HT-29 (cell line): ENCODE measurements at places on chromosomes 5 and 9. TPM values are rescaled to one million over a fixed set of nuclear protein-coding genes. Genes with fewer than 3 reads are reported as not detected.
A peak's percentile ranks its signal among the peaks of the same experiment; 100 is the strongest.

DNA sequence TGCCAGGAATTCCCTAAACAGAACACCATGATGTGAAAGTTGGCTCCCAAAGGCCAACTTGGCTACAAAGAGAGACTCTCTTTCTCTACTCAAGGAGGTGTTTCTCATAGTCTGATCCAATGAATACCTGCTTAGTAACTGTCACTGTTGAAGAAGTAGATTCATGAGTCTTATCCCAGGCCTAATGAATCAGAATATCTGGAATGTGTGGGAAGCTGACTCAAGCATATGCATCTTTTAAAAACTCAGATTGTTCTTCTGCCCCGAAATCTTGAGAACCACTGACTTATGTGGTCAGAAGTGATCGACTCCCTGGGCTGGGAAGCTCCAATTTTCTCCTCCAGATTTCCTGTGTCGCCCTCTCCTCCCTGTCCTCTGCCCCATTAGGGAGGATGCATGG, 345.6 kb downstream of the PLK2 start:
- no peak for DNase-seq

DNA sequence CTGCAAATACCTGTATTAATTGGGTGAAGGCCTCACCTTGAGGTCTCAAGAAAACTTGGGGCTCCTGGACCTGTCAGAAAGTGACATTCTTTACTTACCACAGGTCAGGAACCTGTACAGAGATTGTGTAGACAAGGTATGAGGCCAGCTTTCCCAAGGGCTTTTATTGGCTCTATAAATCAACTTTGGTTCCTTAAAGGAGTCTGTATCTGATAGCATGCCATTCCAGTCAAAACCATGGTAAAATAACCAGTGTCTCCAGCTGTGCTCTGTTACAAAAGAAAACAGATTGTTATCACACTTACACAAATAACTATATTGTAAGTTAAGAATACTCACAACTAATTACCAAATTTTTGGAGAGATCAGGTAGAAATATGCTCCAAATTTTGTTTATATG, 64.5 kb downstream of the COL15A1 start:
- peak; percentile 21 for DNase-seq

DNA sequence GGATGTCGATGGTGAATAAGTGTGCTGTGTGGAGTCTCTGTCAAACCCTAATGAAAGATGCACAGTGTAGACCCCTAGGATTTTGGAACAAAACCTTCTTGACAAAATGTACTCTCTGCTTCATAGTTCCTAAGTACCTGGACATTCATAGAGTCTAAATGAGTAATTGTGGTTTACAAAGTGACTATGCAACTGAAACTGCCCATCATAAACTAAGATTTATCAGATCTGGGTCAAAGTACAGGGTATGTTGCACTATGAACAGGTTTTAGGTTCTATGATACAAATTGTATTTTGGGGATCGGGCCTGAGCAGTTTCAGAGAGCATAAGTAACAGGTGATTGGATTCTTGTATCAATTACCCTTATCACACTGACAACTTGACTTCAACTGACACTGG, 79.4 kb downstream of the LURAP1L start:
- peak; percentile 14 for DNase-seq

DNA sequence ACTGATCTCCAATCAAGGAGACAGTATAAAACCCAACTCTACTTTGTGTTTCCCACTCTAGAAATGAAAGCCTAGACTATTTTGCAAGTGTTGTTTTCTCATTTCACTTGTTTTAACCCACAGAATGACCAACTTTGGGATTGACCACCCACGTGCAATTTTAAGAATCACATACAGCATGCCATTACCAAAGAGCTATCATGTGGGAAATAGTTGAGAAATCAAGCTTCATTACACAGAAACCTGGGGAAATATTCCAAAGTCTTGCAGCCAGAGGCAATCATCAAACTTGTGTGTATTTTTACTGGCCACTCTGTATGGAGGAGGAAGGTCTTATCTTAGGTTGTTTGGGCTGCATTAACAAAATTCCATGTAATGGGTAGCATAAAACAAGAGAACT, 451.4 kb upstream of the DAB2 start:
- DNase-seq, result no peak

DNA sequence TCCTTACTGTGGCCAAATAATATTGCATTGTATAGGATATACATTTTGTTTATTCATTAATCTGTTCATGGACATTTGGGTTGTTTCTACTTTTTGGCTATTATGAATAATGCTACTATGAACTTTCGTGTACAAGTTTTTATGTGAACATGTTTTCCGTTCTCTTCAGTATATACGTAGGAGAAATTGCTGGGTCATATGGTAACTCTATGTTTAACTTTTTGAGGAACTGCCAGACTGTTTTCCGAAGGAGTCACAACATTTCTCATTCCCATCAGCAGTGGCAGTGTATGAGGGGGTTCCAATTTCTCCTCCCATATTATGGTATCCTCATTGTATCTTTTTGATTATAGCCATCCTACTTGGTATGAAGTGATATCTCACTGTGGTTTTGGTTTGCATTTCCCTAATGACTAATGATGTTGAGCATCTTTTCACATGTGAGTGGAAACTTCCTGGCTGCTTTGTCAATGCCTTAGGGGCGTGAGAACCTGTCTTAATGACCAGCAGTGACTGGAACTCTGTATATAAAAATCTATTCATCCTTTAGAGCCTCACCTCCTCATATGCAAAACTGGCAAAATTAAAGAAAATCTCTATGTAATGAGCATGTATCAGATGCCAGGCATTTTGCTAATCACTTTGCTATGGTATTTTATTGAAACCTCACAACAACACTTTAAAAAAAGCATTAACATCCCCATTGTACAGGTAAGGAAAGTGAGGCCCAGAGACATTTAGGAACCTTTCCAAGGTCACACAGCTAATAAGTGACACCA, 47.8 kb upstream of the TGFBR1 start:
- DNase-seq, result no peak

GRCh38 chr5:518721-519120, 5.5 kb downstream of the SLC9A3 start:
- DNase-seq, result peak; percentile 57

DNA sequence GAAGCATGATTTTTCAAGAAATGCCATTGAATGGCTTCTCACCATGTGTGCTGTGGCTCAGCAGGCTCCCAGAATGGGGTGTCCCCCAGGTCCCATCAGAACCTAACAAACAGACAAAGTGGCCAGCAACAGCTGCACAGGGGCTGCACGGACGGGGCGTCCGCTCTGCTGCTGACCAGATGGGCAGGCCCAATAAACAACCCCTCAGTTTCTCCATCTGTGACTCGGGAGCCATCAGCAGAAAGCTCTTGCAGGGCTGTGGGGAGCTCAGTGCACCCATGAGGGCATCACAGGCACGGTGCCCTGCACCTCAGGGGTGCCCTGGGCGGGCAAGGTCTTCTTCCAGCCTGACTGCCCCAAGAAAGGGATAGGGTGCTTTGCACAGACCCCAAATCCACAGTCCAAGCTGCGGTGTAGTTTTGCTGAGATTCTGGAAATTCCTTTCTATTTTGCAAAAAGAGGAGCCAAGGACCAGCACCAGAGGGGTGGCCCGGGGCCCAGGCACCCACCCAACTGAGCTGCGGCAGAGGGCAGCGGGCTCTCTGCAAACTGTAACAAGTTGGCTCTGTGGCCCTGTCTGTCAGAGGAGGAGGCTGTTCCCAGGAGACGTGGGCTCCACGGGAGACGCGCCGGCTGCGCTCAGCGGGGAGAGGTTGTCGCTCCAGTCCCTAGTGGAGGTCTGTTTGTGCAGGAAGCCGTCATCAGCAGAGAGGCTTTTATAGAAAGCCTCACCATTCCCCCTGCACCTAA, 138.7 kb upstream of the PPP1R26 start:
- no peak for DNase-seq

GRCh38 chr9:72188232-72188631, 39.0 kb downstream of the GDA start:
- DNase-seq, result no peak

DNA sequence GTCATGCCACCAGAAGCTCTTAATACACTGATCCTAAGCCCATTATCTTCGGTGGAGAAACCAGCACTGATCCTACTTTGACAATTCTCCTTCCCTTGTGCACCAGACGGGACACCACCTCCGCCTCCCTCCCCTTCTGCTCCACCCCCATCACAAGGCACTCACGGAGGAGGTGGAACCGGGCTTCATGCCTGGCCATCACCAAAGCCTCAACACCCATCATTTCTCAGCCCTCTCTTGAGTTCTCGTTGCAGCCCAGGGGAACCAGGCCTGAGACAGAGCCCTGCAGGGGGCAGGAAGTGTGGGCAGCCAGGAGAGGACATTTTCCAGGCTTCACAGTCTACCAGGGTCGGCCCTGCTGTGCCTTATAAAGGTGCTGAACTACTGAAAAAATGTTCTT, 160.5 kb downstream of the GOLPH3 start:
- DNase-seq, result no peak

DNA sequence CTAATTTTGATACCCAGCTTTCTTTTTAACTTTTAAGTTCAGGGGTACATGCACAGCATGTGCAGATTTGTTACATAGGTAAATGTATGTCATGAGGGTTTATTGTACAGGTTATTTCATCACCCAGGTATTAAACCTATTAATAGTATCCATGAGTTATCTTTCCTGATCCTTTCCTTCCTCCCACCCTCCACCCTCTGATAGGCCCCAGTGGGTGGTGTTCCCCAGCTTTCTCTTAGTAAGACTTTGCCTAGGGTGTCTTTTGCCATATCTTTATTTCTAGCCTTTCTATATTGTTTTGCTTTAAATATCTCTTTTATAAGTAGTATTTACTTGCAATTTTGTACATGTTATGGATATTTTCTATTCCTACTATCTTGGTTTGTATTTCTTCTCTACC, 243.7 kb downstream of the SGCD start:
- no peak for DNase-seq

- DNase-seq, result no peak
These were observed 23.9 kb downstream of the PIK3R1 start for GRCh38 chr5:68239487-68239886.

DNA sequence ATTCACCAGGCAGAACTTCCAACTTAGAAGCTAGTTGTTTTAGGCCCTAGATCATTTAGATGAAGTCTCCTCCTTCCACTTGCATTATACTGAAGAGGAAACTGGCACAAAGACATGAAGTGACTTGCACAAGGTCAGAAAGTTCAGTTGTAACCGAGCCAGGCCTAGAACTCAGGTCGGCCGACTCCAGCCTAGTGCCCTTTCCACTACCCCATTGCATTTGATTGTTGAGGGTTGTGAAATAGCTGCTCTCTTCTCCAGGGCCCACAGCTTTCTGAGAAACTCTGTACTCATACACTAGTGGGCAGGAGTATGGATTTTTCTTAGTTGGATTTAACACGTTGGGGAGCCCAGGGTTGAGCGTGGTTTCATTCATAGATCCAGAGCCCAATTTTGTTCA, 5.6 kb downstream of the ZNF462 start:
- DNase-seq, result no peak

DNA sequence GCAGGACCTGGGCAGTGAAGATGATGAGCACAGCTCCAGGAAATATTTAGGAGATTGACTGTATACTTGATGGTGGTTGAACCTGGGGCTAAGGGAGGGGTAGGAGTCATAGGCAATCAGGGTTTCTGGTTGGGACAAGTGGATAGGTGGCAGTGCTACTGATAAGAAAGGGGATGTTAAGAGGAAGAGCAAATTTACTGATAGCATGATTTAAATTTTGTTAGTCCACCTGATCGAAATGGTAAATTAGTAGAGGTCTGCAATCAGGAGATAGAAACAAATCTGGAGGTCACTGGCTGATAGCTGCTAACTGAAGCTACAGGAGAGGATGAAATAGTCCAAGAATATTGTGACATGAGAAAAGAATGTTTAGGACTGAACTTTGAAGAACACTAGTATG, 5.7 kb upstream of the C5orf34 start:
- DNase-seq, result no peak

DNA sequence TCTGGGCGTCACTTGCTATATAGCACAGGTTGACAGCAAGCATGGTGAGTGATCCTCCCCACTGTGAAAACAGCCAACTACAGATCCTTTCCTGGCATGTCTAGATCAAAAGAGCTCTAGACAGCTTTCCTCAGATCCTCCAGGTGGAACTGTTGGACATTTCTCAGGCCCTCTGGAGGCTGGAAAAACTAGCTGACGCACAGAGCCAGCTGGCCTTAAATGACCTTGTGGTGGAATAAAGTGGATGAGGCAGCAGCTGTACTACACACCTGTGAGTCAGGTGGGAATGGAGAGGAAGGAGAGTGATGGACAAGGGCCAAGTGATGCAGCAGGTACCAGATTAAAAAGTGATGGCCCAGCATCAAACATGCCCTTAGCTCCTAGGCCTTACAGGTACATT, 172.7 kb downstream of the TRIM32 start:
- no peak for DNase-seq

INSL6 gene
- total RNA-seq, result not detected in 2 replicates
